ENCODE measurements at places on chromosomes 12 and 14.

- peak overlapping the region; percentile 5 for H3K4me3 ChIP-seq
- DNase-seq, result no peak
- H3K4me1 ChIP-seq, result peaks cover 9% of the 10 kb centered on the region
Measured at GRCh38 chr14:76810953-76811400, 1.7 kb downstream of the ANGEL1 start.

GRCh38 chr12:54369597-54370131 is 5.4 kb upstream of the GPR84 start:
- peak overlapping the region; percentile 82 for H3K27ac ChIP-seq
- peak; percentile 42 for DNase-seq
- peaks cover 4% of the 10 kb centered on the region for H3K4me1 ChIP-seq
- H3K36me3 ChIP-seq, result no peaks in the 10 kb centered on the region
- no peaks in the 10 kb centered on the region for H3K27me3 ChIP-seq
- peak overlapping the region; percentile 56 for H3K4me3 ChIP-seq

DNA sequence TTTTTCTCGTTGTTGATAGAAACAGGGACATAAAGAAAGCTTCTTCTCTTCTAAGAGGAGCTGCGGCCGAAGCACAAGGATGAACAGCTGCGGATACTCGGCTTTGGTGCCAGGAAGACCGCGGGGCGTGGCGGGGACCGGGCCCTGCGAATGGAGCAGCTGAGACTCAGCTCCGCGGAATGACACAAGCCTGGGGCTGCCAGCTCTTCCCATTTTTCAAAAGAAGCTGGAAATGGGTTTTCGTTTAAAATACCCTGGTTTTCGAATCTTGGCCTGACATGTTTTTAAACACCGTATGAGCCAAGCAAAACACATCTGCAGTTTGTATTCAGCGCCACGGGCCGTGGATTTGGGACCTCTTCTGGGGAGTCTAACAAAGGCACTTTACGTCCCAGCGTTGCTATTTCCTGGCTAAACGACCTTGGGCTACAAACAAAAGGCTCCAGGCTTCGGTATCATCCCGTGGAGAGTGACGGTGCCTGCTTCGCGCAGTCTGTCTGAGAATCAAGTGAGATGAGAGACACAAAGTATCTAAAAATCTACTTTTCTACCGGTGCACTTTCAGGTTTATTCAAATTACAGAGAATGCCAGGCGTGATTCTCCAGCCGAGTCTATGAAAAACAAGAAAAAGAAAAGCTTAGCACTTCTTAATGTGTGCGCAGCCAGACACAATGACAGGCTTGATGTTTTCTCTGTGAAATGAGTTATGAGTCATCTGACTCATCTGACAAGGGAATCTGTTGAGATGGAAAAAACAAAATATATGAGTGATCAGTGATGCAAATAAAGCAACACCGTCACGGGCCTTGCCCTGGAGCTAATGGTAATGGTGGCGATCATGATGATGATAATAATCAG is 114.0 kb upstream of the TMEM132D start:
- peaks cover 19% of the 10 kb centered on the region for H3K27me3 ChIP-seq
- no peaks in the 10 kb centered on the region for H3K36me3 ChIP-seq
- H3K4me1 ChIP-seq, result no peaks in the 10 kb centered on the region

DNA sequence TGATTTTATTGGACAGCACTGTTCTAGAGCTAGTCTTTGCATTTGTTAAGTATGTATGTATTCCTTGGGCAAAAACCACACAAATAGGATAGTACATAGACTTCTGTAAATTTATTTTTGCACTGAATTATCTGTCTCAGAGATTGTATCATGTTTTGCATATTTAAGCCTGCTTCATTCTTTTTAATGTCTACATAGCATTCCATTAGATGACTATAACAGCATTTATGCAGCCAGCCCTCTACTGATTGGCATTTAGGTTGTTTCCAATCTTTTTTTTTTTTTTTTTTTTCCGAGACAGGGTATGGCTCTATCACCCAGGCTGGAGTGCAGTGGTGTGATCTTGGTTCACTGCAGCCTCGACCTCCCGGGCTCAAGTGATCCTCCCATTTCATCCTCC is 34.5 kb downstream of the SYNDIG1L start:
- no peaks in the 10 kb centered on the region for H3K4me1 ChIP-seq
- no peaks in the 10 kb centered on the region for H3K27me3 ChIP-seq
- no peak for DNase-seq
- no peak overlapping the region for H3K4me3 ChIP-seq

DNA sequence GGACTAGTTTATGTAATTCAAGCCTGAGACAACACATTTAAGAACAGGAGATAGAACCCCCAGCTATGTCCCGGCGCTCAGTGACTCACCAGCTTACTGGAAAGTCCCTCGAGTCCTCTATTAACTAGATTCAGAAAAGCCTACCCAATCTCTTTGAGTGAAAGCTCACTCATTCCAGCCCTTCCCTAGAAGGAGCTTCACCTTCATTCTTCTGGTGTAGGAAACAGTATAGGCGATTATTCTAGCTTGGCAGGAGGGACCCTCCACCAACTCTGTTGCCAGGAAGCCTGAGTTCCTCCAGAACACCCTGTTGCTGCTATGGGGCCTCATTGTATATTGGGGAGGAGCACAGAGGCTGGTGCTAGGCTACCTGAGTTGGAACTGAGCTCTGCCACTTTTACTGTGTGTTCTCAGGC is 57.2 kb upstream of the AEBP2 start:
- no peaks in the 10 kb centered on the region for H3K27me3 ChIP-seq
- no peak overlapping the region for H3K27ac ChIP-seq
- H3K36me3 ChIP-seq, result peaks cover 21% of the 10 kb centered on the region

- peaks cover 8% of the 10 kb centered on the region for H3K36me3 ChIP-seq
- H3K4me3 ChIP-seq, result peak within 1 kb of the TSS; percentile 73
- no peaks in the 10 kb centered on the region for H3K27me3 ChIP-seq
- peak; percentile 96 for DNase-seq
- peaks cover 27% of the 10 kb centered on the region for H3K4me1 ChIP-seq
- peak within 1 kb of the TSS; percentile 92 for H3K27ac ChIP-seq
Measured at GRCh38 chr12:118135788-118136558, at the start of gene PEBP1. TSS of gene PEBP1 (plus strand) at chr12:118136124. CDS start at chr12:118136210, 86 bp downstream.

DNA sequence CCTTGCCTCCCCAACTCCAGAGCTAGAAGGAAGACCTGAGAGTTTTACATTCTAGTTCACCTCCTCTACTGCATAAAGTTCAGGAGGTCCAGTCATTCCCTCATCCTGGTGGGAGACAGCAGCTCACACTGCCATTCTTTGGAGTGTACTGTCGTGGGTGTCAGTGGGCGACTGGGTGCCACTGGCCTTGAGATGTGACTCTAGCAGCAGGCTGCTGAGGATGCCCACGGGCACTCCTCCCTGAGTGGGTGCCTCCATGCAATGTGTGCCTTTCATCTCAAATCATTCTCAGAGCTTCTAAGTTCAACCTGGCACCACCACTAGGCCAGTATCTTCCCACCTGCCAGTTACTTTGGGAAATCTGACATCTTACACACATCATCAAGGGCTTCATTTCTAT is 12.5 kb downstream of the RFX4 start:
- no peak overlapping the region for H3K4me3 ChIP-seq
- DNase-seq, result no peak
- no peaks in the 10 kb centered on the region for H3K36me3 ChIP-seq
- no peak overlapping the region for H3K27ac ChIP-seq
- peaks cover 6% of the 10 kb centered on the region for H3K27me3 ChIP-seq
